ENCODE measurements at places on chromosomes 5 and 9. TPM values are rescaled to one million over a fixed set of nuclear protein-coding genes. Genes with fewer than 3 reads are reported as not detected.
A peak's percentile ranks its signal among the peaks of the same experiment; 100 is the strongest.

GRCh38 chr9:37960631-37961030 is 56.7 kb upstream of the SLC25A51 start:
- no peak for ATAC-seq

- peak; percentile 59 for ATAC-seq
Observed at GRCh38 chr9:124784509-124784908, 7.6 kb downstream of the OLFML2A start.

DNA sequence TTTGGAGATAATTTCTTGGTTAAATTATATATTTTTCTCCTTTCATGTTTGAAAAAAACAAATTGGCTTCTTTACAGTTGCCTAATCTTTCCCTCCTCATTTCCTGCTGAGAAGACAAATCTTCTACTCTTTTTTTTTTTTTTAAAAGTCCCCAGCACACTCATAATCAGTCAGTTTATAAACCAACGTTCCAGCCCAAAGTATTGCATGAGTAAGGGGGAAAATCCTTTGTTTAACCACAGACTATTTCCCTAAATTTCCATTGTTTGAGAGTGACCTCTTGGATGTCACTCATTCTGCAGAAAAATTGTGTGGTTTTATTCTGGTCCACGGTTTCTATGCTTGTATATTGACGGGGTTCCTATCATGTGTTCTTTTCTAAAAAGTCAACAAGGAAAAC is 55.1 kb upstream of the TLR4 start:
- ATAC-seq, result no peak

DNA sequence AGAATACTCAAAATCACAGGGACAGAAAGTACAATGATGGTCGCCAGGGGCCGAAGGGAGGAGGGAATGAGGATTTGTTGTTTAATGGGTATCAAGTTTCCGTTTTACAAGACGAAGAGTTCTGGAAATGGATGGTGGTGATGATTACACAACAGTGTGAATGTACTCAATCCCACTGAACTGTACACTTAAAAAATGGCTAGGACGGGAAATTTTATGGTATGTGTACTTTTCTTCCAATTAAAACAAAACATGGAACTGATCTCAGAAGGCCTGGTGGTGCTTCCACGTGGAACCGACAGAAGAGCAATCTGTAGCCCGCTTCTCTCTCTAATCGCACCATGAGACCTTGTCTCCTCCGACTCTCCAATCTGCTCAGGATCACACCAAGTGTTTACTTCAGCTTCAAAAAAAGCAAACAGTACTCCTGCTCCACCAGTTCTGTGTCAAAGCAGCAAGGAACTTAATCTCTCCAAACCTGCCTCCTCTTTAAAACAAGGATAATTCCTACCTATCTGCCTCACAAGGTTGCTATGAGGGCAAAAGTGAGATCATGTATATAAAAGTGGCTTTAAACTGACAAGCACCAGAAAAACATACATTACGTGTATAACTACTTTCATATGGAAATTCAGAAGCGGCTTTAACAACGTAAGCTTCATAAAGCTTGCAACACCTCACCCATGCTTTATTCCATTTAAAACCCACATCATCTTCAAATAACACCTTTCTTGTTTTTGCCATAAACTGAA is 2.1 kb downstream of the ECPAS start:
- no peak for ATAC-seq

DNA sequence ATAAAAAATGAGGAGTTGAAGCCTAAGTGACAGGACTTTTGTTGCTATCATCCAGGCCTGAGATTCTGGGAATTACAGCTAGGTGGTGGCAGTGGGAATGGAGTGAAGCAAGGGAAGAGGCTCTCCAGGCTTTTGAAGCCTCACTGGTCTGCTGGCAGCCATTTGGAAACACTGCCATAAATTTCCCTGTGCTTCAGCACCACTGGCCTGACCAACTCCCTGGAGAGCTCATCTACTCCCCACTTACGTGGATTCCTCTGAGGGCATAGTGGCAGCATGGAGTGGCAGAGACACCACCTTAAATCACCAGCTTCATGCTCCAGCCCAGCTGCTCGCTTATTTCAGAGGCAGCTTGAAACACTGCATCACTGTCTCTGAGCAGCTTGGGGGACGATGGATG is 518.2 kb downstream of the TLR4 start:
- no peak for ATAC-seq

GRCh38 chr5:93236807-93237421 is 344.1 kb downstream of the NR2F1-AS1 start:
- ATAC-seq, result no peak

GRCh38 chr5:179816796-179817469 is 3.8 kb upstream of the SQSTM1 start:
- no peak for ATAC-seq

DNA sequence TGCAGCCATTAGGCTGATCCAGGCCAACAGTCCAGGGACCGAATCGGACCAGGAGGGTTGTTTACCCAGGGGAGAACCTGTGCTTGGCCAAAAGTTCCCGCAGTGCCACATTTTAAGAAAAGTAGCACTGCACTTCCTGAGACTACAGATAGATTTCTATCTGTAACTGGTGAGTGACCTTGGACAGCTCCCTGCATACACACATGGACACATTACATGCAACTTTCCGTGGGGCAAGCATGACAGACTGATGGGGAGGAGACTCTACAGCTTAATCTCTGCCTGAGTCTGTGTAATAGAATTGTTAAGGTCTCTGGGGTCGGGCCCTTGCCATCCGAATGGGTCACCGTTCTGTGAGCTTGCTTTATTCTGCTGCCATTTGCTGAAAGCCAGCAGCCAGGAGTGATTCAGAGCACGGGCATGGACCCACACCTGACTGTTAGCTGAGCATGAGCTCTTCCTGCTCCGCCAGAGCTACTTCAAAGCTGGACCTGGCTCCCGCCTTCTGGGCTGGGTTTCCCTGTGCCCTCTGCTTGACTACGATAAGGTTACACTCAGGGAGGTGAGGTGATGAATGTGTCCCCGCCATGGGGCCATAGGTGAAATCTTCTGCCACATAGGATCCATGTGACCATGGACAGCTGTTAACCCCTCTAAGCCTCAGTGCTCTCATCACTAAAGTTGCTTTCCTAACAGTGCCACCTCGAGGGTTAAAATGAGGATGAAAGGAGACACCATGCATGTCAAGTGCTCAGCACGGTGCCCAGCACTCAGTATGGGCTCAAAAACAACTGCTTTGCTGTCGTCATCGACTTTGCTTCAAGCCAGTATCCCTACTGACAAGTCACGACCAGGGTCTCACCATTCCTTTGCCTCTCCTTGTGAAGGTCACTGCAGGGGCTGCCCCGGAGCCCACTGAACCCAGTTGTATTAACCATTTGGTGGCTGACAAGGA is 200.0 kb downstream of the MELK start:
- peak; percentile 59 for ATAC-seq

- ATAC-seq, result no peak
Observed at GRCh38 chr9:93231121-93231694, 47.3 kb downstream of the WNK2 start.

DNA sequence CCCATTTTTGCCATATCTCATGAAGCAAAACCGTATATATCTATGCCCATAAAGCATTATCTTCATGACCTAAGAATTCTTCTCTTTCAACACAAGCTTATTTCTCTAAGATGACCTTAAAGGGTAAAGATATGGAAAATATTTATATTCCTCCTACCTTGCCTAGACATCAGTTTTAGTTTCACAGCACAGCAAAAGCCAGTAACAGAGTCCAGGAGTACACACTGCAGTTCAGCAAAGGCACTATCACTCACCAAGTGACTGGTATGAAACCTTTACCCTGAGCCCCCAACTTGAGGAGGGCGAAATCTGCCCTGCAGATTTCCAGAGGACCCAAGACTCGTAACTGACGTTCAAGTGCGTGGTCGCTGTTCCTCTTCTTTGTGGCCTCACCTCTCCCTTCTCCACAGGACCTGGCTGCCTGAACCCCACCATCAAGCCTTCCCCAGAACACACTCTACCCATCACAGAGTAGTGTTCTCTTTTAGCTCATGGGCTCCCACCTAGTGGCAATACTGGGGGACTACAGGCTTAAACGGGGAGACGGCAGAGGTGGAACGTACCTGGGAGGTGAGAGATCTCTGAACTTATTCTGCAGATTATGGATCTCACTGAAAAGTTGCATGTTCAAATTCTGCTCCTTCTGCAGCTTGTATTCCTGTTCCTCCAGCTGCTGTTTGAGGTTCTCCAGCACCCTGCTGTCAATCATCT is 141.0 kb downstream of the CDK5RAP2 start:
- no peak for ATAC-seq

- ATAC-seq, result peak; percentile 10
Observed at GRCh38 chr5:133994990-133995333, 9.8 kb downstream of the VDAC1 start.

DNA sequence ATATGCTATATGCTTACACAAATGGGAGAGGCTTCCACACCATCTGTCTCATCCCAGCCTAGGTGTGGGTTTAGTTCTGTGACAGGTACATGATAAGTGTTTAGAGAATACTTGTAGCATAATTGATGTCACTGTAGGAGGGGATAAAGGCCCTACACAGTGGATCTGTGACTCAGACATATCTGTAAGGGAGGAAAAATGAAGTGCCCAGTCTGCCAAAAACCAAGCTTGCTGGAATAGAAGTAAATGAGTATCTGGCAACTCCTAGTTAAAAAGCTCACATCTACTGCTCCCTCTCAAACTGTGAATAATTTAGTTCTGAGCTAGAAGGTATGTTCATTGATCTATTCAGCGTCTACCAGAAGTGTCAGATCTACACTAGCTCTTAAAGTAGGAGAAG is 38.9 kb upstream of the FAM174A start:
- no peak for ATAC-seq

DNA sequence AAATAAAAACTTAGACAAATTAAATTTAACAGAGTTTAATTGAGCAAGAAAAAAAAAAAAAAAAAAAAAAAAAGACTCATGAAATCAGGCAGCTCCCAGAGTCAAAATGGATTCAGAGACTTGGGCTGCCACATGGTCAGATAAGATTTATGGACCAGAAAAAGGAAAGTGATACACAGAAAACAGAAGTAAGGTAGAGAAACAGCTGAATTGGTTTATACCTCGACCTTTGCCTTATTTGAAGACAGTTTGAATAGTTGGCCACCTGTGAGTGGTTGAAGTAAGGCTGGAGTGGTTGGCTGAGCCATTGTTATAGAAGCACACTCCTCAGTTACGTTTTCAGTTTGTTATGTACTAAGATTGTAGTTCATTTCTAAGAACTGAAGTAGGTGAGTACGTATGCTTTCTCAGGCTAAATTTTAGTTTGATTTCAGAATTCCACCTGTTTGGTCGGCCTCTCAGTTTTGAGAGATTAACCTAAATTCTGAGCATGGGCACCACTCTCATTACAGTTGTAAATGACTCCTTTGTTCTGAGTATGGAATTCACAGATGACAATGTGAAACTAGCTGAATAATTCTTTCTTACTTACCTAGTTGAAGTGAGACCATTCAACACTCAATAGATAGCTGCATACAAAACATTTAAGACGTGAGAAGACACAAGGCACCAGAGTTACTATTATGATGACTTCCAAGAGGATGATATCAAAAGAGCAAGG is 149.0 kb downstream of the AOPEP start:
- ATAC-seq, result no peak

DNA sequence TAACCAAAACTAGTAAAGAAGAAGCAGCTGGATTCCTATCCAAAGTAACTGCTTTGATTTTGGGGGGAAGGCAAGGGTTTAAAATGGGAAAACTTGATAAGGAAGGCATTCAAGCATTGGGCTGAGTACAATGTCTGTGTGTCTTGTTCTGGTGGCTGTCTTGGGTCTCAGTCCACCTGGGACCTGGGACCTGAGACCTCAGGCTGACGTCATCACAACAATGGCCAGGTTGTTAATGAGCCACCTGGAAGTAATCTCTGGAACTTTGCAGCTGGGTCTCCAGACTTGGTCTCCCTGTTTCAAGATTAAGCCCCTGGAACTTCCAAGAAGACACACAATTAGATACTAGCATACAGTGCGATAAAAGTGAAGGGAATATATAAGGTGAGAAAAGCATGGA is 157.5 kb downstream of the PIK3R1 start:
- ATAC-seq, result no peak

The GARIN3 gene
- 0.49 TPM for total RNA-seq

The NXNL2 gene
- total RNA-seq, result 2.8 TPM

The SPINK7 gene
- total RNA-seq, result not detected

The ZNF483 gene
- 16.4 TPM for total RNA-seq

The LCN1 gene
- total RNA-seq, result not detected

The SERF1A gene
- total RNA-seq, result 4.5 TPM

The PAEP gene
- total RNA-seq, result 11.7 TPM

The MARVELD2 gene
- 2.5 TPM for total RNA-seq

The TMED9 gene
- 99.7 TPM for total RNA-seq

The TPPP gene
- 24.6 TPM for total RNA-seq

The TRIP13 gene
- total RNA-seq, result 0.75 TPM
